Amniotic epithelial cell (primary cell): ENCODE measurements at places on chromosomes 3 and 15.

DNA sequence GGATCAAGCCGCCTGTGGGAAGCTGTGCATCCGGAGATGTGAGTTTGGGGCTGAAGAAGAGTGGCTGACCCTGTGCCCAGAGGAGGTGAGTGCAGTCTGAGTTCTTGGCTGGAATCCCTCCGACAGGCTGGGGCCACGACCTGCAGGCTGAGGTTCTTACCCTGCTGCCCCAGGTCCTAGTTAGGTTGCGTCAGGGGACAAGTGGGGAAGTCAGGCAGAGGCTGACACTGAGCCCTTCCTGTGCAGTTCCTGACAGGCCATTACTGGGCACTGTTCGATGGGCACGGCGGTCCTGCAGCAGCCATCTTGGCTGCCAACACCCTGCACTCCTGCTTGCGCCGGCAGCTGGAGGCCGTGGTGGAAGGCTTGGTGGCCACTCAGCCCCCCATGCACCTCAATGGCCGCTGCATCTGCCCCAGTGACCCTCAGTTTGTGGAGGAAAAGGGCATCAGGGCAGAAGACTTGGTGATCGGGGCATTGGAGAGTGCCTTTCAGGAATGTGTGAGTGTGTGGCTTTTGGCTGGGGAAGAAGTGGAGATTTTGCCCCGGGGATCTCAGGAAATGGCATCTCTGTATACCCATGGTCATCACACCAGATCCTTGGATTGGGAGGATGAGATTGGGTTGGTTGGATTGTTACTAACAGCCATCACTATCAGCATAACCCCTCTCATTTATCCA is 1.3 kb downstream of the PPM1M start:
- no peak for DNase-seq

DNA sequence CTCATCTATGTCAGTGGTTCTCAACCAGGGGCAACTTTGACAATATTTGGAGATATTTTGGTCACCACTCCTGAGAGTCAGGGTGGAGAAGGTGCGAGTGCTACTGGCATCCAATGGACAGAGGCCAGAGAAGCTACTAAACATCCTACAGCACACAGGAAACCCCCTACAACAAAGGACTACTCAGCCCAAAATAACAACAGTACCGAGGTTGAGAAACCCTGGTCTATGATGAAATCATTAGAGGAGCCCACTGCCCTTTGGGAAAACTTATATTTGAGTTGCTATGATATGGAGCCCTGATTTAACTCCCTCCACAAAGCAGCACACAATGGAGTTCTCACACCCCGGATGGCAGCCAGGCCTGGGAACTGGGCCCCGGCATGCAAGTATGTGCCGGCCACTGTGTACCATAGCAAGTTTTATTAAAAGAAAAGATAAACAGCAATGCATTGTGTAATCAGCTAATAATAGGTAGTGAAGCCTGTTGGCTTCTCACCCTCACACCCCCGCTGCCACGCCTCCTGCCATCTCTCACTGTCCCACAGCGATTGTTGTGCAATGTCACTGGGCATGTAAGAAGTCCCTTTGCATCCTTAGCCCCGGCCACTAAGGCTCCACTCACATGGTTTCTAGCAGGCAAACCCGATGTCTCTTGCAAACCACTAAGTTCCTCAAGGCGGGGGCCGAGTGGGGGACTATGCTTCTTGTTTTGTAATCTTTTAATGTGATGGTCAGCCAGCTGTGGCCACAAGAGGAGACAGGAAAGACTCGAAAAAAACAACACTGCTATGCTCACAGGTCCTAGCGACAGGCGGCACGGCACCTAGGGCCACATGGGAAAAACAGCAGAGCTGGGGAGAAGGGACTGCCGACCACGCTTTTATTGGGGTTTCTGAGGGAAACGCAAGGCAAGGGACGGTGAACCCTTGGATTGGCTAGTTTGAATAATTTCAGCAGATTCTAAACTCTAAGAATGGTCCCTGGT is 110.0 kb downstream of the AQP9 start:
- DNase-seq = no peak

DNA sequence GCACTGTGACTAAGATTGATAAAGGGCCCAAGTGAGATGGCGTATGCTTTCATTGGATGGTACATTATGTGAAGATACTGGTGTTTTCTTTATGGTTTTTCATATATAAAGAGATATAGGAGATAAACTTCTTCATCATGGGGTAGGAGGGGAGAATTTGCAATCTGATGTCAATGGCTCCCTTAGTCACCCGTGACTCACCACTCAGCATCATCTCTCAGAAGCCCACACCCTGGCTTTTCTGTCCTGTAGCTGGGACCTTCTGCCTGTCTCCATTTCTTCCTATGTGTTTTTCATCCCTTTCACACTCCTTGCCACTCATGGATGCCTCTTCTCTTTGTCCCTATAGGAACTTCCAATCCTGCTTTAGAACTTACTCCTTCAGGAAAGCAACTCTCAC is 114.3 kb upstream of the SEMA6D start:
- DNase-seq = no peak

- peak; percentile 59 for DNase-seq
These were observed 352.0 kb downstream of the GAP43 start for GRCh38 chr3:115975353-115975752.

DNA sequence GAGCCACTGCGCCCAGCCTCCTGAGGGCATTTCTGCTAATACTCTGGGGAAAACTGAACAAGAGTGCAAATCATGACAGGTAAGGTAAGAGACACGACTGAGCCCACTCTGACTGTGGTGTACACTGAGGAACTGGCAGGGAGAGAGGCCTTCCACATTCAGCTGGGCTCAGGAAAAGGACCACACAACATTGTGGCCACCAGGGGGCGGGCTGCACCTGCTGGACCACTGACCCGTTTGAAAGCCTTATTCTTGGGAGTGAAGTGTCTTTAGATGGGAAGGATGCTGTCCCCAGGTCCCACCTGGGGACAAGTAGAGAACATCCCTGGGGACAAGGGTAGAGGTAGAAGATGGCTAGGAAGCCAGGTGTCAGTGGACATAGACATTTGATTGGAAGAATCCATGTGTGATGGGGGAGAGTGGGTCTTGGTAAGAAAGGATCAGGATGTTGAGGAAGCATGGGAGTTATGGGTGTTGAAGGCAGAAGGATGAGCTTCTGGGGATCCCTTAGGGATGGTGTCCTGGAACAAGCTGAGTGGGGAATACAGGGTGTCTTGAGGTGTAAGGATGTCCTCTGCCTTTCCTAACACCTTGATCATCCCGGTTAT is 6.2 kb upstream of the CTDSPL start:
- DNase-seq = peak; percentile 51

GRCh38 chr3:125470671-125471070 is 49.3 kb downstream of the SNX4 start:
- no peak for DNase-seq

DNA sequence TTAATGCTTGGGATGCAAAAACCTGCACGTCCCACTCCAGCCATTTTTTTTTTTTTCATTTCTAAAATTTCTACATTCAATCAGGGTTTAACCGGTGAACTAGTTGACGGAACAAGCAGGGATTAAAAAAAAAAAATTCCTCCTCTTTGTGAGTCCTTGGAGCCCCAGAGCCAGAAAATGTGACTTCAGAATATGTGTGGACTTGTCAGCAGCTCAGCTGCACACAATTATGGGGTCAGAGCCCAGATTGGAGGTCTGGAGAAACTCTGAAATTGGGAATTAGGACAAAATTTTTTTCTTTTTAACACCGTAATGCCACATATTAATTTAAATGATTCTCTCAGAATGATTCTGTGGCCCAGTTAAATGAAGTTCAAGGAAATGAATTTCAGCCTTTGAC is 921.0 kb upstream of the CFAP20DC start:
- no peak for DNase-seq

- no peak for DNase-seq
These were observed 39.1 kb downstream of the GASK1A start for GRCh38 chr3:43018246-43018645.

DNA sequence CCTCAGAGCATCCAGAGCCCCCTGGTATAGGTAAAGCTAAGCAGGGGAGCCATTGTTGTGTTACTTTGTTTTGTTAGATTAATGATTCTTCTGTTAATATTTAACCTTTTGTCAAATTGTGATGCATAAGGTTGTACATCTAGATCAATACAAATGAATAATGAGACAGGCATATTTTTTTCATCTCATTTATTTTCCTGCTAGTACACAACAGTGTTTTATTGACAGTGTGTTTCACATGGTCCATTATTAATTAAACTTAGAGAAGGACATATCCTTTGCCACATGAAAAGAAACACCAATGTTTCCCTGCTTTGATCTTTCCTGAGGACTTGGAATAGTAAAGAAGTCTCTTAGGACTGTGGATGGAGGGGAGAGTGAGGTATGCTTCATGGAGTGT is 543.6 kb upstream of the CFAP20DC start:
- no peak for DNase-seq

DNA sequence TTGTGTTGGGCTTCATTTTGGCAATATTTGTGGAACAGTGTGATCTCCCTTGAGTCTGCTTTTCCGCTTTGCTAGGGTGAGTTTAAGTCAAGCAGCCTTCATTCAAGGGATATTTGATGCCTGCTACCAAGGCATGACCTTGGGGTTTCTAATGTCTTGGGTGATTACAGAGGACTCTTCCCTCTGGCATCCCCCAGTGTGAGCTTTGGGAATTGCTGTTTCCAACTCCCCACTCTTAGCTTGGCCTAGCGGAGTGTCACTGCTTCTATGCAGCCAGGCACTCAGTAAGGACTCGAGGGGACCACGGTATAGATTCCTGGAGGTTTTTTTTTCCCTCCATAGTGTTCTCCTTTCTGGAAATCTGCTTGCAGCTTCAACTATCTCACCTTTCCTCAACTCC is 21.1 kb downstream of the GCNT3 start:
- DNase-seq = peak; percentile 35

GRCh38 chr3:37945807-37946530 is 44.6 kb upstream of the VILL start:
- DNase-seq = peak; percentile 45

DNA sequence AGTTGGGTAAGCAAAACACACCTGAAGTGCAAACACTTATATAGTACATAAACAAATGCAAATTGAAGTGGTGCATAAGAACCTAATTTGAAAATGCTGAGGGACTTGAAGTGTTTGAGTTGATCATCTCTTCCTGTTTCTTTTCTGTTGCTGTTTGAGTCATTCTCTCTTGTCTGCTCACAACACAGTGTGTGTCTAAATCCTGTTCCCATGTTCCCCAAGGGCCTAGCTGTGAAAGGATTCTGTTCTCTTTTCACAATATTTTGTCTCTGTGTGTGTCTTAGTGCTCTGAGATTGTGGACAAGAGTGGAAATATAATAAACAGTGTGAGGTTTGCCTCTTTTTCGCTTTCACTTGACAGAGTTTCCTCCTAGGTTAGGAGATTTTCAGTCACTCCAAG is 6.1 kb downstream of the CD96 start:
- no peak for DNase-seq

- peak; percentile 66 for DNase-seq
These were observed 76.3 kb upstream of the COL8A1 start for GRCh38 chr3:99562138-99562537.

DNA sequence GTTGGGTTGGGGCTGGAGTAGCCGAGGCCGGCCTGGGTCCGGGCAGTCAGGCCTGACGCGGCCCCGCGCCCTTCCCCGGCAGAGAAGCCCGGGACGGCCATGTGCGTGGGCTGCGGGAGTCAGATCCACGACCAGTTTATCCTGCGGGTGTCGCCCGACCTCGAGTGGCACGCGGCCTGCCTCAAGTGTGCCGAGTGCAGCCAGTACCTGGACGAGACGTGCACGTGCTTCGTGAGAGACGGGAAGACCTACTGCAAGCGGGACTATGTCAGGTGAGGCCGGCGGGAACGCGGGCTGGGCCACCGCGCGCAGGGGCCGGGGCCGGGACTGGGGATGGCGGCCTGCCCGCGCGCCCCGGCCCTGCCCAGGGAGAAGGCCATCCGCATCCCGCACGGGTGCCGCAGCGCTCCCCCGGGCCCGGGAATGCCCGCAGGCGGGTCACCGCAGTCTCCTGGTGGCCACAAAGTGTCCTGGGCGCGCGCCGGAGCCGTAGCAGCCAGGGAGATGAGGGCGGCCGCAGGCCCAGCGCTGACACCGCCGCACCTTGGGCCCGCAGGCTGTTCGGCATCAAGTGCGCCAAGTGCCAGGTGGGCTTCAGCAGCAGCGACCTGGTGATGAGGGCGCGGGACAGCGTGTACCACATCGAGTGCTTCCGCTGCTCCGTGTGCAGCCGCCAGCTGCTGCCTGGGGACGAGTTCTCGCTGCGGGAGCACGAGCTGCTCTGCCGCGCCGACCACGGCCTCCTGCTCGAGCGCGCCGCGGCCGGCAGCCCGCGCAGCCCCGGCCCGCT is 1.3 kb downstream of the ISL2 start:
- DNase-seq = no peak

- DNase-seq = no peak
These were observed 19.5 kb downstream of the ISG20 start for GRCh38 chr15:88658070-88658965.

DNA sequence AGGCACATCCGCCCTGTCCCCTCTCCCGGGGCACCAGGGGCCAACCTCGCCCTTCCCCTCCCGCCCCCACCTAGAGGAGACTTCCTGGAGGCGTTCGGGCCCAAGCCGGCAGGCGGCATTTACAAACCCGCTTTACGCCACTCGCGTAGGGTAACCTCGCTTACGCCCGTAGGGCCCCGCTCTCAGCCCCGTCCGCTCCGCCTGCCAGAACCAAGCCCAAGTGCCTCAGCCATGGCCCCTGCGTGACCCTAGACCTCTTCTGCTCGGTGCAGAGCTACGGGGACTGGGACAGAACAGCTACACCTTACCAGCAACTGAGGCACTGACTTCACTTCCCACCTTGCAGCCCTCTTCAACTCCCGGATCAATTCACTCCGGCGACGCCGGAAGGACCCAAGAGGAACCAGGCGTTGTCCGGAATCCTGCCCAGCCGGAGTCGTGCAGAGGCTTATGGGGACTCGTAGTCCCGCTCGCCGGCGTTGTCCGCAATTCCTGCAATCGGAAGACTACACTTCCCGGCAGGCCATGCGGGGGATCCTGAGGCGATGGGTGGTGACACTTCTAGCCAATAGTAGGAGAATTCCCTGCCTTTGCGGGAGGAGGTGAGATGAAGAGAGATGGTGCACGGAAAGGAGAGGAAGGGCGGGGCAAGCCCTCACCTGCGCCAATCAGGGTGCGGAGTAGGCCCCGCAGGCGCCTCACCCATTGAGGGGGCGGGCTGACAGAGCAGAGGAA is at the start of gene PDCD10:
PDCD10 (minus strand) TSS at position 395 of the 735 bp plus-strand sequence. CDS start 14,735 bp downstream, outside the sequence.
- peak; percentile 99 for DNase-seq

DNA sequence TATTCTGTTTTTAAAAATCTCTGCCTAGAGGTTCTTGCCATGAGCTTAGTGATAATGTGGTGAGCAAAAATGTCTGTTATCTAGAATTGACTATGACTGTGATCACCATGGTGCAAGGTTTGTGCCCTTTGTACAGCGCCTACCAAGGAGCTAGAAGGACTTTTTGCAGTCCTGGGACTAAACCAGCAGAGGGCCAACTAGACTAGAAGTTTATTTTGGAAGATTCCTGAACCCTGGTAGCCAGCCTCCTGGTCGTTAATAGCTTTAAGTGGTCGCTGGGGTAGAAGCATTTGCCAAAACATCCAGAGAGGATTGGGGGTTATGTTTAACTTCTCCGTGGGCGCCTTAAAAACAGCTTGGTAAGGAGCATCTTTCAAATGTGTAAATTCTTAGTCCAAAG is 7.8 kb downstream of the SCG5 start:
- DNase-seq = peak; percentile 40

GRCh38 chr3:148914936-148915690 is 50.0 kb downstream of the CPA3 start:
- peak; percentile 22 for DNase-seq
